HEK293T (cell line): ENCODE measurements at places on chromosomes 11 and 22.

DNA sequence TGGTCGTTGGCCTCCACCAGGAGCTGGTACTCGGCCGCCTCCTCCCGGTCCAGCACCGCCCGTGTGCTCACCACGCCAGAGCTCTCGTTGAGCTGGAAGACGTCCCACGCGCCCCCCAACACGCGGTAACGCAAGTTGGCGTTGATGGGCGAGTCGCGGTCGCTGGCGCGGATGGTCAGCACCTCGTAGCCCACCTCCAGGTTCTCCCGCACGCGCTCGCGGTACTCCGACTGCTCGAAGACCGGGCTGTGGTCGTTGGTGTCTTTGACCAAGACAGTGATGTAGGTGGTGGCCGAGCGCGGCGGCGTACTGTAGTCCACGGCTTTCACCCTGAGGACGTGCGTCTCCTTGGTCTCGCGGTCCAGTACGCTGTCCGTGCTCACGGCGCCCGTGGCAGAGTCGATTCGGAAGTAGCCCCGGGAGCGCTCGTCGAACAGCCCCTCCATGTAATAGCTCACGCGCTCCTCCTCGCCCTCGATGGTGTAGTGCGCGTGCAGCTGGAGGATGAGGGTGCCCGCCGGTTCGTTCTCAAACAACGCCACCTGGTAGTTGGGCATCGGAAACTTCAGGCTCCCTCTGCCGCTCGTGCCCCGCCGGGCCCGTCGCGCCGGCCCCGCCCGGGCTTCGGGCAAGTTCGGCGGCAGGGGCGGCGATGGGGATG, 1.4 kb downstream of the CELSR1 start:
- DNase-seq, result no peak

GRCh38 chr11:44556735-44557409, 8.6 kb upstream of the CD82 start:
- no peak for DNase-seq

DNA sequence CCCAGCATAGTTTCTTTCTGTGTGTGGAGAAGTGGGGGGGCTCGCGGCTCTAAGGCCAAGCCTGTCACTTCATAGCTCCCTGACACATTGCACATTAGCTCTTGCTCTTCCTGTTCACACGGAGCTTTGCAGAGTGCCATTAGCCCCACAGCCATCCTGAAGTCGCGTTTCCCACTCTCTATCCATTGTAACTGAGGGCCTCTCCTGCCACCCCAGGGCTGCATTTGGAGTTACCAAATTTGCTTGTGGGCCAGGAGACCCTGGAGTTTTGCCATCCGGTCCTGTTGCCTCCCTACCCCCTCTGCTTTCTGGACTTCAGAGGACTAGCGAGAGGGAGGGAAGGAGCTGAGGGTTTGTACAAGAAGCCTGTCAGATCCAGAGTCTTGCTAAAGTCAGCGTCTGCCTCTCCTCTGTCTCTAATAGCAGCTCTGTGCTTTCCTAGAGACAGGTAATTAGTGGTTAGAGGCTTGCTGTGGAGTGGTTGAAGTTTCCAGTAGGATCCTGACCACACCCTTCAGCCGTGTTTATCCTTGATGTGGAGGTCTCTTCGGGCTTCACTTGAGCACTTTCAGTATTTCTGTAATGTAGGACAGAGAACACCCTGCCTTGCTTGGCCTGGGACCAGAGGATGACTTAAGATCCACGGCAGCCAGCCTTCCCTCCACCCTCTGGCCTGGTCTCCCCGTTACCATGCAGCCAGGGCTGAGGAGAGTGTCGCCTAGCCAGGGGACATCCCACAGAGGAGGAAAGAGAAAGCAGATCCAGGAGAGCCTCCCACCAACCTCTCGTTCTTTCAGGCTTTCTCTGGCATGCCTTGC, 14.1 kb downstream of the DCPS start:
- no peak for DNase-seq

- DNase-seq, result no peak
Observed at GRCh38 chr11:65298131-65298535, 16.5 kb upstream of the CDC42EP2 start.
